Activated CD4-positive, alpha-beta T cell treated with anti-CD3 and anti-CD28 coated beads, Interleukin-2, amount 50 U/mL, for 48 hours (primary cell): ENCODE measurements at places on chromosomes 4 and X.

GRCh38 chr4:80335554-80336358 lies at the start of gene CFAP299:
CFAP299 (plus strand) TSS chr4:80335730.
- DNase-seq: peak; percentile 66

- DNase-seq: no peak
Measured at GRCh38 chrX:40457406-40457805, 123.4 kb upstream of the ATP6AP2 start.

- DNase-seq: no peak
Measured at GRCh38 chrX:9867226-9867625, 81.0 kb downstream of the SHROOM2 start.

DNA sequence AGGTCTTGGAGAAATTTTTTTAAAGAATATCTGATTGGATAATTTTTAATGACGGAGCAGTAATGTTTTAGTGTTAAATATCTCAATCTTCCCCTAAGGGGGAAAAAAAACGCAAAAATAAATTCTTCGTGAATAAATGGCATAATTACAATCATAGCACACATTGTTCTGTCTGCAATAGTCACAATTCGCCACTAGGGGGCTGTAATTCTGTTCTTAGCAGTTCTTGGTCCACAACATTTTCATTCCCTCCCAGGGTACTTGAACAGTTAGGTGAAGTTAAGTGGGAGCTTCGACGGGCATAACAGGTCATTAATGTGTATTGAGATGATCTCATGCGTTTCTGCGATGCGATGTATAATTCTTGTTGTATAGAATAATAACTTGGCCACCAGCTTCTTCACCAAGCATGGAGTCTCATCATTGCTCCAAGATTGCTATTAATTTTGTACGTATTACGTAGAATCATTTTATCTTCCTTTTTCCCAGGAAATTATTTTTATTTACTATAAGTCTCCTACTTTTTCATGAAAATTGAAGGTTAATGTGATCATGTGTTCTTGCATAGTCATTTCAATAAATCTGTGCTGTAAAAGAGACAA lies 27.2 kb downstream of the HTR2C start:
- peak; percentile 1 for DNase-seq

DNA sequence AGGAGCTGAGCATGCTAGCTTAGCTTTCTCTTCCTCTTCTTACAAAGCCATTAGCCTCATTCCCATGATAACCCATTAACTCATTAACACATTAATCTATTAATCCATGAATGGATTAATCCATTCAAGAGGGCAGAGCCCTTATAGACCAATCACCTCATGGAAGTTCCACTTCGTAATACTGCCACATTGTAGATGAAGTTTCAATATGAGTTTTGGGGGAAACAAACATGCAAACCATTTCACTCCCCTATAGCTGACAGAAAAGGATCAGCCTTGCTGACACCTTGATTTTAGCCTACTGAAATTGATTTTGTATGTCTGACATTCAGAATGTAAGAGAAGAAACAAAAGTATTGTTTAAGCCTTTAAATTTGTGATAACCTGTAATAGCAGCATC lies 251.8 kb upstream of the GALNTL6 start:
- DNase-seq: no peak

- no peak for DNase-seq
Measured at GRCh38 chrX:16705370-16705769, 7.1 kb downstream of the CTPS2 start.

DNA sequence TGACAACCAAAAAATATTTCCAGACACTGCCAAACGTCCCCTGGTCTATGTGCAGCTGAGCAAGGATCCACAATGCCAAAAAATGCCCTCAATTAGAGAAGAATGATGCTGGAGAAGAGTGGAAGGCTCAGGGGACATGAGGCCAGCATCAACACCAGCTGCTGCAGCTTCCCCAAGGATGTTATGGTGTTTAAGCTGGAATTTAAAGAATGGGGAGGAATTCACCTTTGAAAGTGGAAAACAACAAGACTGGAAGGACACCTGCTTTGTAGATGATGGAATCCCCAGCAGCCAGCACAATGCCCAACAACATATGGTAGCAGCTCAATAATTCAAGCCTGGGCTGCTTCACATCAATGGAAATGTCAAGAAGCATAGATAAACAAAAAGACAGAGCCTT lies 20.3 kb upstream of the SMPX start:
- DNase-seq: no peak

DNA sequence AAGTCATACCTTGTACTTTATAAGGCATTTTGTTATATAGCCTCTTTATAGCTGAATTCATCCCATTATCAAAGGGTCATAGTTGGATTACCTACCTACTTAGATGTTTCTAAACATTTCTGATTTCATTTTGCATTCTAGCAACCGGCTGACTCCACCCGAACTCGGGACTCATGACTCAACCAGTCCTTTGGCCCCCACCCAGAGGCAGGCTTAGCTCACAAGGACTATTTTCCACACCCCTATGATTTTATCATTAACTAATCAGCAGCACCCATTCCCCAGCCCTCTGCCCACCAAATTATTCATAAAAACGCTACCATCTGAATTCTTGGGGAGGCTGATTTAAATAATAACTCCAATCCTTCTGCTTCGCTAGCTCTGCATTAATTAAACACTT lies 79.9 kb upstream of the EGFL6 start:
- DNase-seq: no peak

GRCh38 chr4:106471151-106471550 lies 102.6 kb upstream of the GIMD1 start:
- no peak for DNase-seq

- no peak for DNase-seq
Measured at GRCh38 chr4:121741751-121742150, 23.2 kb downstream of the SMIM43 start.

- DNase-seq: no peak
Measured at GRCh38 chr4:156169861-156170260, 216.2 kb upstream of the CTSO start.
